NCI-H2081 treated with DMSO at 0.1 percent for 48 hours (cell line): ENCODE measurements at places on chromosomes 3 and 15.

- DNase-seq, result no peak
These were observed 296.6 kb downstream of the NR2F2 start for GRCh38 chr15:96627031-96627568.

- no peak for DNase-seq
These were observed 33.0 kb upstream of the KLF13 start for GRCh38 chr15:31293655-31294054.

DNA sequence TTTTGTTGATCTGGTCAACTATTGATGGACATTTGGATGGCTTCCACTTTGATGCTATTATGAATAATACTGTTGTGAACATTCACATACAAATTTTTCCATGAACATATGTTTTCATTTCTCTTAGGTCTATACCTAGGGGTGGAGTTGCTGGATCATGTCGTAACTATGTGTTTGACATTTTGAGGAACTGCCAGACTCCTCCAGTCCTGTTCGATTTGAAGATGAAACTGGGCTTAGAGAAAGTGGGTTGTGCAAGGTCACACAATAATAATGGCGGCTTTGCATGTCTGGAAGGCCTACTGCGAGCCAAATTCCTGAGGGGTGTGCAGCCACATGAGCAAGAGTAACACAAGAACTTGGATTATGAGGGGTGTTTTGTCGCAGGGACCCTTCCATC is 2.6 kb downstream of the TSEN2 start:
- DNase-seq, result no peak

DNA sequence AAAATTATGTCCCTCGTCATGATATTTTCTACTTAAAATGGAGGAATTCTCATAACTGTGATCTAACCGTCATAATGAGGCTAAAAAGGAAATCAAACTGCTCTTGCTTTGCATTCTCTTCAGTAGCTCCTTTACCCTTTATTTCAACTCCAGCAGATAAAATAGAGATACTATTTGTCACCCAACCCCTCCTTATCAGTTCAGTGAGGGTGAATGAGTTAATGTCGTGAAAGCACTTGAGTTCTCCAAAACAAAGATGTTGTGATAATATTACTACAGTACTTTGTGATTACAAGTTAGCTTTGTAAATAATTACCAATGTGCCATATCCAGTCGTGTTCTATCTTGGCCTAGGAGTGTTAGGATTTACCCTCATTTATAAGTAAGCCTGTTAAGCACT is 63.4 kb upstream of the ANKRD28 start:
- no peak for DNase-seq

- DNase-seq, result no peak
These were observed 24.1 kb downstream of the CRABP1 start for GRCh38 chr15:78364233-78364632.

DNA sequence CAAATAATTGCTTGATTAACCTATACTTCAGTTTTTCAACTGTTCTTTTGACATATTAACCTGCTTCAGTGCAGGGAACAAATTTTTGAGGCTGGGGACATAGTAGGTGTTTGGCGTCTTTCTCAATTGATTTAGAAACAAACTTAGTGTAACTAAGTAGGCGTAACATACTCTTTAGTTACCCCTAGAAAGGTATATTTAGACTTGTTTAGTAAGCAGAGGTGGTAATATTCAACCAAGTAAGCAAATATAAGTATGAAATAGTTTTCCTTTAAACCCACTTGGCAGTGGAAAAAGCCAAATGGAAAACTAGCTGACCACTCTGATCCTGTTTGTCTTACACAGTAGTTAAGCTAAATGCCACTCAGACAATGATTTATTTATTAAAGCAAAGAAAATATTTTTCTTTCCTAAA is 113.2 kb downstream of the MBNL1 start:
- DNase-seq, result no peak

DNA sequence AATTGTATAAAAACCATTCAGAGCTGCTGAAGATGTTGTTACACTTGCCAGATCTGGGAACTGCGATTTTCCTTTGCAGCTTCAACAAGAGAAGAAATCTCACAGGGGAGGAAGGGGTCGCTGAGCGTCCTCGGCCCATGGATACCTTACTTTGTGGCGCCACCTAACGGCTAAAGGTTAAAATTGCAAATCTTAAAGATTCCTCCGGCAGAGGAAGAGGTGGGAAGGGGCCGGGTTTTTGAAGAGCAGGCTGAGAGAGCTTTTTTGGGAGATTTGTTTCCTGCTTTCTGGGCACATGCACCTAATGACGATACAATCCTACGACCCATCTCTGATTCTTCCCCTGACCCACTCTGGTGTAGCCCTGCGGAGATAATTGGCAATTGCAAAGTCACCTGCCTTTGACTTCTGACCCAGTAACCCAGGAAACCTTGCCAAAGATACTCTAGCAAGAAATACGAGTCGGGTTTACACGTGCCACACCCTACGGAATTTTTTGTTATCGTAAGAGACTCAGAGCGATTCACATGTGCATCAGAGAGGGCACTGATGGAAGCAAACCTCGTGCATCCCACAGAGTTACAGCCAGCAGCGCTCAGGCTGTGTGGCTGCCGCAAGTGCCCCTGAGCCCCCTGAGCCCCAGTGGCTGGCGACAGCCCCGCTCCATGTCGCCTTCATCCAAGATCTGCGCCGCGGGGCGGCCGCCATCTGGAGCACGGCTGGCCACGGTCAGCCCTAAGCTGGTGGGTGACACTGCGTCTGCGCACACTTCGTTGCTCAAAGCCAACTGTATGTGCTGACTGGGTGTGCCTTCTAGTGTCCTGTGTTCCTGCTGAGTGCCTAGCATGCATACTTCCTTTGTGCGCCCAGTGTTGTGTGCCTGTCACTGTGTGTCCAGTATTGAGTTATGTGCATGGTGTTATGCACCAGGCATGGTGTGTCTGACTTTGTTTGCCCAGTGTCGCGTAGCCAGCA is 55.2 kb upstream of the CHRNA7 start:
- no peak for DNase-seq

- DNase-seq, result peak; percentile 92
These were observed 11.3 kb upstream of the SOX2 start for GRCh38 chr3:181700168-181701087.

DNA sequence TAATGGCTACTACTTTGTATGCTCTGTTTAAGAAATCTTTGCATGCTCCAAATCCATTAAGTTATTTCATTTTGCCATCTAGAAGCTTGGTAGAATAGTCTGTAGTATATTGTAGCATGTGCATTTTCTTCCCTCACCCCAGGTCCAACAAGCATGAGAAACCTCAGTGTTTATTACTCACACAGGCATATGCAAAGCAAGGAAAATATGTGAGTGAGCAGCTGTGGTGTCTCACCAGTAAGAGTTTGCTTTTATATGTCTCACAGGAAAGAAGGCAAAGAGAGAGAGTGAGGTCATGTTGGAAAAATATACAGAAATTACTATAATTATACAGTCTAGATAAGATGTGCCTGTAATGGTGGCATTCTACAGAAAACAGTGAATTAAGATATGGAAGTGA is 312.5 kb downstream of the C3orf38 start:
- no peak for DNase-seq

- DNase-seq, result no peak
These were observed 237.0 kb downstream of the SCAPER start for GRCh38 chr15:76667943-76668715.

GRCh38 chr3:35932995-35933394 is 293.7 kb downstream of the ARPP21 start:
- DNase-seq, result no peak

GRCh38 chr15:91548549-91548948 is 305.0 kb upstream of the SLCO3A1 start:
- DNase-seq, result no peak

DNA sequence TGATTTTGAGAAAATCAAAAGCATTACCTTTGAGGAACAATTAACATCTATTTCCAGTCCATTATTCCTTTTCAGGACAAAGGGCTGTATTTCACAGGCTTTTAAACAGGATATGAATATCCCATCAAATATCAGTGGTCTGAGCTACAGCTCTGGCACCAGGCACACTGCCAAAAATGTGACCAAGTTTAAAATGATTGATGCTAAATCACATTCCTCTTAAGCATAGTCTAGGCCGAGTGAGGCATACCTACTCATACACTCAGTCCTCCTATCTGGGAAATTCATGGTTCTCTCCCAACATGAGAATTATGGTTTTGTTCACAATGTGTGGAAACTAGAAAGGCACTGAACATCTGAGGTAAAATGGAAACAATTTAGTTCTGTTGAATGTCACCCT is 683.5 kb downstream of the TUSC7 start:
- DNase-seq, result no peak

- no peak for DNase-seq
These were observed 7.9 kb downstream of the POPDC2 start for GRCh38 chr3:119652306-119653033.

DNA sequence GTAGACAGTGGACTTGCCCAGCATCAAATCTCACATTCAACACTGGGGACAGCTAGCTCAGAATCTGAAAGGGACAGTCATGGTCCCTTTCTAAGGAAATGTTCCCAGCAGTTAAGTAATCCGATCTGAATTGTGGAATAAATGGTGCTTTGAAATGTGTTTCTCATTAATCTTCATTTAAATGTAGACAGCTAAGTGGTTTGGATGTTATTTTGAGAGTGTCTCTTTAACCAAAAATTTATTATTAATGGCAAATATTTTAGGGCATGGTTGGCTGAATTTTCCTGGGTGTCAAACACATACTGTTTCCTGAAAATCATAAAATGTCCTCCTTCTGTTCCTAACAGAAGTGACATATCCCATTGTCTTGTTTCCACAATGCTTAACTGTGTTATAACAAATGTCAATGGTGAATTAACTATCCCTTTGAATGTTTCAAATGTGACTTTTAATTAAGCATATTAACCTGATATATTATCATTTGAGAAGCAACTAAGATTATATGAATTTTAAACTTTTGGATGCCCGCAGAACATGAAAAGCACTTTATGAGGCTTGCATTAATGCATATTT is 210.8 kb downstream of the CHST2 start:
- no peak for DNase-seq
